ENCODE measurements at places on chromosomes 16 and 17.
A peak's percentile ranks its signal among the peaks of the same experiment; 100 is the strongest.

GRCh38 chr17:72724267-72724666, 368.2 kb downstream of the SLC39A11 start:
- no peak for DNase-seq

DNA sequence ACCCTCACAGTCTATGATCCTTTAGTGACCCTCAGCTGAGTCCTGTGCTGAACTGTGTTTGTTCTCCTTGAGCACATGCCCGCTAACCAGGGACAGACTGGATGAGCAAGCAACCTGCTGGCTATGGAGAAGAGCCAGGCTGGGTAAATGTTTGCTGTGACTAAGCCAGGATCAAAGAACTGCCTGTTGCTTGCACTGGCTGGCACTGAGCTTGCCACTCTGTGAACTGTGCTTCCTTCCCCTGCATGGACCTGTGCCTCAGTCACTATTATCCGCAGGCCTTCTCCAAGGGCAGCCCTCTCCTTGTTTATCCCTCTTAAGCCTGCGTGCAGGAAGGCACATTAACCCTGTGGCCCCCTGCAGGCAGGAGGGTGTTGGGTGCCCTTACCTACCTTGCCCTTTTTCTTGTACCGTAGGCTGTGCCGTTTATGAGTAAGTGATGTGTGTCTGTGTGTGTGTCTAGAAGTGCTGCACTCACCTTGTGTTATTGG, 7.4 kb downstream of the PNPO start:
- DNase-seq: no peak

- no peak for DNase-seq
Measured at GRCh38 chr16:49608779-49609178, 235.2 kb downstream of the C16orf78 start.

DNA sequence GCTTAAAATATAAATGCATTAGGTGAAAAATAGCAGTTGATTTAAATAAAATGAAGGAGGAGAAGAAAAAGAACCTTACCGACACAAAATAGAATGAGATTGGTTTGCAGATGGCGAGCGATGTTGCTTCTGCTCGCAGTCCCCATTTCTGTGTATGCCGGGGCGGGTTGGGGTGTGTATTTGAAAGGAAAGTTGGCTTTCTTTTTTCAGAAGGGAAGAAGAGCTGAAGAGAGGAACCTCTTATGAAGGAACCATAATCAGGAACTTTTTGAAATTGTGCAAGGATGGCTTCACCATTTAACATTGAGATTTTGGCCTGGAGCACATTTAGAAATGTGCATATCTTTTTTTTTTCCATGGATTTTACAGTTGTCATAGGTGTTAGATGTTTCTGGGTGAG, at the start of gene IGSF6:
IGSF6 (minus strand) TSS at position 156 of the 400 bp plus-strand sequence; CDS start at position 146, 10 bp downstream.
- no peak for DNase-seq

GRCh38 chr17:81960130-81960958, 643 bp downstream of the NOTUM start:
- DNase-seq: no peak

- DNase-seq: no peak
Measured at GRCh38 chr17:64653325-64653984, 8.7 kb downstream of the SMURF2 start.

- peak; percentile 39 for DNase-seq
Measured at GRCh38 chr17:78013683-78014467, 55.4 kb downstream of the TNRC6C start.

DNA sequence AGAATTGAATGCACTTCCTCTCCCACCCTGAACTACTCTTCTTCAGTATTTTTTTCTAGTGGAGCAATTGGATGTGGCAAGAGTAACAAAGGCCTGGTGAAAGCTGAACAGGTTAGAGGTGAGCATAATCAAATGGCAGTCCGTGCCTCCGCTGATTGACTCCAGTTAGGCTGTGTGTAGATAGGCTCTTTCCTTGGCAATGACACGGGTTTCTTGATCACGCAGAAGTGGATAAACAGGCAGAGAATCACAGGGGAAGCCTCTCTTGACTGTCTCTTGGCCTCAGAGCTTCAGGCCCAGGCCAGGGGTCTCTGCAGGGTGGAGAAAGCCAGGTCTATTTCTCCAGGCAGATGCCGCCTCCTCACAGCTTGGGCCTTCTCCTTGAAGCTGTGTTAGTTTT, 4.2 kb downstream of the CD300LB start:
- no peak for DNase-seq

DNA sequence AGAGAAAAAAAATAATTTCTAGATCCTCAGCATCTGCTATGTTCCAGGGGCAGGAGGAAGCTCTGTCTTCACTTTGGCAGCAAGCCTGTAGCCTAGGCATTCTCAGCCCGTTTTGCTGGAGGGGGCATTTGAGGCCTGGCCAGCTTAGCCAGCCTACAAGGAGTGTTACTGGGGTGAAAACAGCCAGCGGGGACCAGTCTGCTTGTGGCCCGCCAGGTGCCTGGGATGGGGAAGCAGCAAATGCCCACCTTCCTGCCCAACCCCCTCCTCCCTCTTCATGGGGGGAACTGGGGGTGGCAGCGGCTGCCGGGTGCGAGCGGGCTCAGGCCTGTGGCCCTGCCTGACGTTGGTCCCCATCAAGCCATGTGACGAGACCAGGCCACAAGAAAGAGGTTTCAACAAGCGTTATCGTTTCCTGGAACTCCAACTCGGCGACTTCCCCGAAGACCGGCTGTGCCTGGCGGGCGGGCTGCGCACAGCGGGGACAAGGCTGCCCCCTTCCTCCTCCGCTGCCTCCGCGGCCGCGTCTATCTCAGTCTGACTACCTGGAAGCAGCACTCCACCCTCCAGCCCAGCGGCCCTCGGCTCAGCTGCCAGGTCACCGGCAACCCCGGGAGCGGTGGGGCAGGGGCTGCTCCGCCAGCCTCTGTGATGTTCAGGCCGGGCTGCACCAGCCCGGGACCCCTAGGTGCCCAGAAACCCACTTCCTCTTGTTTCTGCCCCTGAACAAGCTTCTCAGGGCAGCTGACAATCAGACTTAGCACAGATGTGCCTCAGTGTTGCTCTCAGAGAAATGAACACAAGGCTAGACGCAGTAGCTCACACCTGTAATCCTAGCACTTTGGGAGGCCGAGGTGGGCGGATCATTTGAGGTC, 22.9 kb downstream of the SOCS1 start:
- peak; percentile 82 for DNase-seq

DNA sequence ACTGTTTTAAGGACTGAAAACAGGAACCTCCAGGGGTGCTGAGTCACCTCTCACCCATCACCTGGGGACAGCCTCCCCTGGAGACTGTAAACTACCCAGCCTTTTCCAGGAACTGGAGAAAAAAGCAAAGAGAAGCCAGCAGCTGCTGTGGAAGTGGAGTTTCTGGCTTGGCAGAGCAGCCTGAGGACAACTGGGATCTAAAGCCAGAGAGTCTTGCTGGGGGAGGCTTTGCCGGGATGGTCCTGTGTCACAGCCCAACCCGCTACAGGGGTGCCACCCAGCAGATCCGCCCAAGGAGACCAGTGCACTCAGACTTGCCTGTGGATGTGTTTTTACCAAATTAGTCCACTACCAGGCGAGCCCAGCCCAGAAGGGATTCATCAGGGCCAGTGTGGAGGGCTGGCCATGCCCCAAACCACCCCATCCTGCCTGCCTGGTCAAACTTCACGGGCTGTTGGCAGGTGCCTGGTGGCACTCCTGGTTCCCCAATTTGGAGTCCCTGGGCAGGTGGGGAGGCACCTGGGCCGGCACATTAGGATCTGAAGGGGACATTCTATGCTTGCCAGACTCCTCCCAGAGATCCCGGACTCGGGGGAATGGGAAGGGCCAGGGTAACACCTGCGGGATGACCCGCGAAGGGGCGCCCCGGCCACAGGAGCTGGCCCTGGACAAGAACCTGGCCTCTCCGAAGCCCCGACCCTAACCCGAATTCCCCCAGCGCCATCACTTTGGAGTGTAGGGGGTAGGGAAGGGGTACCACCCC, 771 bp downstream of the MSRB1 start:
- DNase-seq: no peak

DNA sequence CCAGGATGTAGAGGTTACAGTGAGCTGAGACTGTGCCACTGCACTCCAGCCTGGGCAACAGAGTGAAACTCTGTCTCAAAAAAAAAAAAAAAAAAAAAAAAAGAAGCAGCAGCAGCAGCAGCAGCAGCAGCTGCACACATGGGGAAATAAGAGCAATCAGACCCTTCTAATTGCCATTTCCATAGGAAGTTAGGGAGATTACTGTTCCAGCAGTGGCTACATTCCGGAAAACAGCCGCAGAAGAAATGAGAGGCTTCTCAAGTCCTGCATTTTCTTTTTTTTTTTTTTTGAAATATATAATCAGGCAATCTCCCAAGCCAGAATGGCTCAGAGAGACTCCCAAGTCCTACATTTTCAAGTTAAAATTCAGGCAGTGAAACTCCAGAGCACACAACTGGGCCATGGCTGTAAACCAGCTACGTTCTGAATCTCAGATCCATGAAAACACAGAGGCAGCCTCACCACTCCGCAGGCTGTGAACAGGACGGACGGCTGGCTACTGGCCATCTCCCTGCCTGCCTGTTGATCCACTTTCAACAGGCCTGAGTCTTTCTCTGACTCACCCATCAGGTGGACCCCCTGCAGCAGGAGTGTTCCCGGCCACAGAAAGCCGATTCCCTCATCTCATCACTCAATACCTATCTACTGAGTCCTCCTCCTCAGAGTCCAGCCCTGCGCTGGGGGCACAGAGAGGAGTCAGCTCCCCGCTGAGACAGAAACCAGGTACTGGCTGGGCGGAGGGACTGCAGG, 15.0 kb downstream of the TRPV1 start:
- DNase-seq: no peak

GRCh38 chr17:48351911-48352332, 78.1 kb downstream of the SKAP1 start:
- DNase-seq: peak; percentile 58

- DNase-seq: no peak
Measured at GRCh38 chr17:32593003-32593402, 106.2 kb downstream of the CDK5R1 start.

GRCh38 chr16:21959050-21959449, 5.9 kb downstream of the UQCRC2 start:
- no peak for DNase-seq

DNA sequence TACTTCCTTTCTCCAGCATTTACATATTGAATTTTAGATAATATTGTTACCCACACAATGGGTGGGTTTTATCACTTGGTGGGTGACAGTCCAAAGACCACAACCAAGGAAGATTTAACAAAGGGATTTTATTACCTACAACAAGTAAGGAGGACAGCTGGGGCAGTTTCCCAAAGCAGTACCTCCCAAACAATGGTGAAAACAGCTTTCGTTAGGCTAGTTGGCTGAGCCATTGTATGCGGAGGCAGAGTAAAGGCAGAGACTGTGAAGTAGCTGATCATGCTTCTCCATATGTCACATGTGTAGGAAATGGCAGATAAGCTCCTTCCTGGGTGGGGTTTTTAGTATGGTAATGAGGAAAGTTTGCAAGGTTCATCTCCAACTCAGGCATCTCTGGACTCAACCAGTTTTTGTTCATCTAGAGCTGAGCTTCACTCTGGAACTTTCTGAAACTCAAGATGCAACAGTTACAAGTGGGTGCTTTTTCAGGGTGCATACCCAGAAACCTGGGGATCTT, 104.3 kb upstream of the PSMD7 start:
- DNase-seq: no peak

- DNase-seq: no peak
Measured at GRCh38 chr17:37060094-37060493, 111.3 kb downstream of the AATF start.

- DNase-seq: no peak
Measured at GRCh38 chr16:89105599-89106151, 12.0 kb downstream of the ACSF3 start.

DNA sequence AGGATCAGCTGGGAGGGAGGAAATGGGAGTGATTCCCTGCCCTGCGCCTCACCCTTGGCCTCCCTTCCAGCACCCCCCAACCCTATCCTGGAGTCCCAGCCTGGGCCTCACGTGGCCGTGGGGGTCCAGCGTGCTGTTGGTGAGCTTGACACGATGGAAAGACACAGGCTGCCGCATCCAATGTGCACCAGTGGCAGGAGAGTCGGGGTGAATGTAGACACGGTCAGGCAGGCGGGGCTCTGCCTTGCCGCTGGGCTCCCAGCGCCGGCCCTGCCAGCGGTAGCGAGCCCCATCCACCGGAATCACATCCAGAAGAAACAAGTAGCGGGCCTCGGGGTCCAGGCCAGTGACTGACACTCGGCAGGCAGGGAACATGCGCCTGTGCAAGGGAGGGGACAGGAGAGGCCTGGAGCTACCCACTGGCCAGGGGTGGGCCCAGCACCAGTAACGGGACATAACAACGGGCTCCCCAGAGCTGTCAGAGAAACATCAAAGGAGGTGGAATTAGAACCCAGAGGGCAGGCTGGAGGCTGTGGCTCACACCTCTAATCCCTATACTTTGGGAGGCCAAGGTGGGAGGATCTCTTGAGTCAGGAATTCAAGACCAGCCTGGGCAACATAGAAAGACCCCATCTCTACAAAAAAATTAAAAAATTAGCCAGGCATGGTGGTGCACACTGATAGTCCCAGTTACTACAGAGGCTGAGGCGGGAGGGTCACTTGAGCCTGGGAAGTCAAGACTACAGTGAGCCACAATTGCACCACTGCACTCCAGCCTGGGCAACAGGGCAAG, 2.7 kb downstream of the TBX6 start:
- no peak for DNase-seq

DNA sequence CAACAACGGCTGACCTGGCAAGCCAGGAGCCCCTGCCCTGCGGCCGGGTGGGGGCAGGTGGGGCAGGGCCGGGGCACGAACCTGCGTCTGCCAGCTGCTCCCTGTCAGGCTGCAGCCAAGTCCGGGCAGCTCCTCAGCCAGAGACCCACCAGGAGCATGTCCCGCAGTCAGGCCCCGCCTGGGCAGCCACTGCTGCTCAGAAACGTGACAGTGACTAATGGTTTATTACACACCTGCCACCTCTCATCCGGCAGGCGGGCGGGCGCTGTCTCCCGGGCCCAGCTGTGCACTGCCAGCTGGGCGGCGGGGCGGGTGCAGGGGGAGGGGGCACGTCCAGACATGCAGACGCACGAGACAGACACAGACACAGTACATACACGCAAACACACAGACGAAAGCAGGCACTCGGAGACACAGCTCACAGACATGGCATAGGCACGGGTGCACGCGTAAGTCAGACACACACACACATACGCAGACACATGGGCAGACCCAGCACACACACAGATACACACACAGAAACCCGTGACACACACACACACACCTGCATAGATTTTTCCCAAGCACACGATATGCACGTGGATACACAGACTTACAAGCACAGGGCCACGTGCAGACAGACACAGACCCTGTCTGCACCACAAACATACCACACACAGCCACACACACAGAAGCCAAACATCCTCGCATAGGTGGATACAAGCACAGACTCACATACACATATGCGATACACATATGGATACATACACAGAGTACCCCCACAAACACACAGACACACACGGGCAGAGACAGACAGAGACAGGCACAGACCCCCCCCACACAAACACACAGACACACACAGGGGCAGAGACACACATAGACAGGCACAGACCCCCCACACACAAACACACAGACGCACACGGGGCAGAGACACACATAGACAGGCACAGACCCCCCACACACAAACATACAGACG, 248.3 kb upstream of the CIBAR2 start:
- DNase-seq: no peak

- DNase-seq: no peak
Measured at GRCh38 chr17:40850293-40850972, 16.6 kb downstream of the KRT12 start.

- DNase-seq: no peak
Measured at GRCh38 chr16:73547552-73548403, 499.9 kb upstream of the ZFHX3 start.

Measured in naive thymus-derived CD4-positive, alpha-beta T cell (primary cell).